ENCODE measurements at places on chromosomes 6 and 20.

GRCh38 chr6:135902756-135903331 lies 51.3 kb downstream of the PDE7B start:
- no peak for DNase-seq

- DNase-seq, result no peak
Observed at GRCh38 chr6:158955255-158955654, 44.7 kb downstream of the RSPH3 start.

GRCh38 chr6:133966654-133967329 lies 13.8 kb downstream of the TBPL1 start:
- no peak for DNase-seq

DNA sequence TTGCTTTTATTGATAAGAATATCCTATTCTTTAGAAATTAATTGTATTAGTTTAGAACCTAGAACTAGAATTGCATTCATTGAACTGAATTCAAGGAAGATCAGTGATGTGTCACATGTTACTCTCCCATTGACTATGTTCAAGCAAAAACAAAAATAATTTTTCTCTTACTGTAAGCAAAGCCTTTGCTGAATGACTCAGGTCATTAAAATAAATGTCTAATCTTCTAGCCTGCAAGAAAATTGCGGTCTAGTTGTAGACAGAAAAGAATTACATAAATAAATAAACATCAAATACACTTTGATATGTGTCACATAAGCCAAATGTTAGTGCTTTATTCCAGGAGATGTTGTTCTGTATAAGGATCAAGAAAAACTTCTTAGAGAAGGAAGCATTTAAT lies 387.9 kb downstream of the ADGRB3 start:
- DNase-seq, result no peak

GRCh38 chr20:34753706-34754461 lies 49.7 kb downstream of the TP53INP2 start:
- no peak for DNase-seq

GRCh38 chr6:100774681-100775080 lies 106.4 kb downstream of the ASCC3 start:
- no peak for DNase-seq

DNA sequence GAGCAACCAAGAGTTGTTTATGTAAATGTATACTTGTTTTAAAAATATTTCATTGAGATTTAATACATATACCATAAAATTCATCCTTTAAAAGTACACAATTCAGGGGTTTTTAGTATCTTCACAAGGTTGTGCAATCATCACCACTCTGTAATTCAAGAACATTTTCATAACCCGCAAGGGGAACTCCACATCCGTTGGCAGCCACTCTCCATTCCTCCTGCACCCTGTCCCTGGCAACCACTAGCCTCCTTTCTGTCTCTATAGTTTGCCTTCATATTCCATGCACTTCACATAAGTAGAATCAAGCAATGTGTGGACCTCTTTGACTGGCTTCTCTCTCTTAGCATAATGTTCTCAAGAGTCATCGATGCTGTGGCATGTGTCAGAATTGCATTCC lies 104.2 kb upstream of the PDE10A start:
- no peak for DNase-seq

DNA sequence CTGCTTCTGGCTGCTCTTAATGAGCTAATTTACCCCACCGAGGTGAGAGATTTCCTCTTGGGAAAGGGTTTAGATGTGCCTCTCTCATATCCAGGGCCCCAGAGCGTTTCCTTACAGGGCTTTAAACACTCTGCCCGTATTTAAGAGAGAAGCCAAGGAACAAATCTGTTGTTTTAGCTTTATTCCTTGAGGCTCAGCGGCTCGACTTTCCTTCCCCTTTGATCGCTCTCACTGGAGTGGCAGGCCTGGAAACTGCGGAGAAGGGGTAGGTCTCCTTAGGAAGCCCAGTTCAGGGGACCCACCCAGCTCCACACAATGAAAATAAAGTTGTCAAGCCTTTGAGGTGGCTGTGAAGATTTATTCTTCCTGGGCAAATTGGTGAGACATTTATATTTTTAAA lies 132.0 kb upstream of the JAG1 start:
- DNase-seq, result no peak

GRCh38 chr6:156774863-156775405 lies 2.2 kb upstream of the ARID1B start:
- no peak for DNase-seq

DNA sequence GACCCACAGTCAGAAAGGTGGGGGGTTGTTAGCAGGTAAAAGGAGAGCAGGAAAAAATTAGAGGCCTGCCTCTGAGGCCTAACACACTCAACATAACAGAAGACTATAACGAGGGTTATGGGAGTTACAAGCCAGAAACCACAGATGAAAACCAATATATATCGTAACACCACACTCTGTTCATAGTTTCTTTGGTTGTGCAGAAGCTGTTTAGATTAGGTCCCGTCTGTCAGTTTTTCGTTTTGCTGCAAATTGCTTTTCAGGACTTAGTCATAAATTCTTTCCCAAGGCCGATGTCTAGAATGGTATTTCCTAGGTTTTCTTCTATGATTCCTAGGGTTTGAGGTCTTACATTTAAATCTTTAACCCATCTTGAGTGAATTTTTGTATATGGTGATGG lies 3.7 kb upstream of the MAP3K5 start:
- no peak for DNase-seq

- no peak for DNase-seq
Observed at GRCh38 chr6:55443238-55444134, 116.2 kb downstream of the GFRAL start.

- DNase-seq, result no peak
Observed at GRCh38 chr6:100633096-100633777, 168.5 kb upstream of the SIM1 start.

- DNase-seq, result no peak
Observed at GRCh38 chr6:130843575-130844320, 16.5 kb downstream of the SMLR1 start.

- no peak for DNase-seq
Observed at GRCh38 chr6:85252552-85252951, 197.3 kb upstream of the NT5E start.

GRCh38 chr20:55800552-55801245 lies 204.6 kb downstream of the CBLN4 start:
- no peak for DNase-seq

DNA sequence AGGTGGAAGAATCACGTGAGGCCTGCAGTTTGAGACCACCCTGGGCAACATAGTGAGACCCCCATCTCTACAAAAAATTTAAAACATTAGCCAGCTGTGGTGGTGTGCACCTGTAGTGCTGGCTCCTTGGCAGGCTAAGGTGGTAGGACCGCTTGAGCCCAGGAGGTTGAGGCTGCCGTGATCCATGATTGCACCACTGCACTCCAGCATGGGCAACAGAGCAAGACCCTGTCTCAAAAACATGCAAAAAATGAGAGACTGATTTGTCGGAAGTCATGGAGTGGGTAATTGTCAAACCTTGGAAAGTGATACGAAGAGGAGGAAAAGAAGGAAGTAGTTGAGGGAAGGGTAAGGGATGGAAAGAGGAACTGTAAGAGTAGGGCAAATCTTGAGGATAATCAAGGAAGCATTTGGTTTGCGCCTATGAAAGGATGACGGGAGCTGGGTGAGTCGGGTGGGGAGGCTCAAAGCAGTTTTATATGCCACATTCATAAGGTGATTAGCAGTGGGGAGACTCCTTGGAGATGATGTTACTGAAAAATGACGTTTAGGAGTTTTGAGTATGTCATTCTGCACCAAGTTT lies 14.5 kb downstream of the L3MBTL3 start:
- no peak for DNase-seq

DNA sequence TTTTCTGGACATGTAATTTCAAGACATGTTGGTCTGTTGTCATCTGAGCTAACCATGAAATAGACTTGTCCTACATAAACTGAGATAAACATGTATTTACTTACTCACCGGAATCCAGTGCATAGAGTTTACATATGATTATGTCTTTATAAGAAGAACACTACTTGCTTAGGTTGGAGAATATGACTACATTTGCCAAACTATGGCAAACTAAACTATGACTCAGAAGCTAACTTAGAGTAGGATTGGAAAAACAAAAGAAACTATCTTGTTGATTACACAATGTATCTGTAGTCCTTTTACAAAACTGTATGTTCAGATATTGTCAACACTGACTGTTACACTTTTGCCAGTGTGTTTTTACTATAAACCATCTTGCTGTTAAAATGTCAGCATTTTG lies 113.3 kb downstream of the CRYBG1 start:
- DNase-seq, result no peak

- DNase-seq, result no peak
Observed at GRCh38 chr20:52896348-52896747, 75.8 kb upstream of the TSHZ2 start.

GRCh38 chr6:41182069-41183034 lies 18.6 kb downstream of the TREML2 start:
- peak; percentile 10 for DNase-seq

All from stimulated activated CD4-positive, alpha-beta T cell treated with anti-CD3 and anti-CD28 coated beads, Interleukin-12 subunit alpha, Interleukin-12 subunit beta, amount 100 ng/mL, for 4 hours (primary cell).